ENCODE measurements at places on chromosomes 1 and 21.

- no peak for DNase-seq
Observed at GRCh38 chr1:118494998-118495397, 310.0 kb upstream of the SPAG17 start.

DNA sequence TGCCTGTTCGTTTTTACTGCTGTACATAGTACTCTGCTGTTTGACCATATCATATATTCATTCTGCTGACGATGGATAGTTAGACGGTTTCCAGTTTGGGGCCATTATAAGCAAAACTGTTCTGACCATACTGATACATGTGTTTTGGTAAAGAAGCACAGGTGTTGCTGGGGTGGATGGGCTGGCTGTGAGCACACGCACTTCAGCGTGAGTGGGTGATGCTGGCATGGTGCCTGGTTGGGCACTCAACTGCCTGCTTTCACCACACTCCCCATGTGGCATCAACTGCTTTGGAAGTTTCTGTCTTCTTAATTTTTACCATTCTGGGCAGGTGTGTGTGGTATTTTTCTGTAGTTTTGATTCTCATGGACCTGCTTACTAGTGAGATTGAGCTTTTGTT lies 37.3 kb downstream of the ADARB1 start:
- no peak for DNase-seq

- no peak for DNase-seq
Observed at GRCh38 chr1:41528106-41528505, 43.6 kb upstream of the EDN2 start.

DNA sequence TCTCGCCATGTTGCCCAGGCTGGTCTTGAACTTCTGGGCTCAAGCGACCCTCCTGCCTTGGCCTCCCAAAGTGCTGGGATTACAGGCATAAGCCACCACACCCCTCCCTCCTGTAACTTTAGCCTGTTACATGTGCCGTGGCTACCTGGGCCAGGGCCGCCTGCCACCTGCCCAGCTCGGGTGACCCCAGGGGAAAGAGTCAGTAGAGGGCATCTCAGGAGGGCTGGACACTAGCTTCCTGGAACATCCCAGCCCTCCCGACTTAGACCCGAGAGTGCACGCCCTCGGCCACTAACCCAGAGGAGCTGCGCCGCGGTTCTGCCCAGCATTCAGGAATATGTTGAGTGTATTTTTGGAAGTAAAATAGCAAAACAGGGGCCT lies 40.4 kb upstream of the TMEM52 start:
- DNase-seq = no peak
